Stimulated activated CD8-positive, alpha-beta memory T cell treated with anti-CD3 and anti-CD28 coated beads, Interleukin-15, amount 100 ng/mL, for 24 hours (primary cell): ENCODE measurements at places on chromosomes 5 and 9.

DNA sequence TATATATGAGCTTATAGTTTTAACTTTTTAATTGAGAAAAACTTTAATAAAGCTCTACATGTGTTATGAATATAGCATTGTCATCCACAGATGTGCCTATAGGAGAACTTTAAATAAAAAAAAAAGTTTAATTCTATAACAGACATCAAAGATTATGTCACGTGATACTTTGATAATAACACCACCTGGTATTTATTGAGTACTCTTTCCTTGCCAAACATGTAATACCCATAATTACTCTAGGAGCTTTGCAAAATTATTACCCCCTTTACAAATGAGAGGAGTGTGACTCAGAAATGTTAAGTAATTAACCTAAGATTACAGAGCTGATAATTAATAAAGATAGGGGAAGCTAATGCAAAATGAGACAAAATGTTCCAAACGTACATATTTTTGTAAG, 43.0 kb downstream of the ITGA2 start:
- no peak for DNase-seq

GRCh38 chr9:115137526-115137925, 19.6 kb upstream of the TNC start:
- DNase-seq, result no peak

DNA sequence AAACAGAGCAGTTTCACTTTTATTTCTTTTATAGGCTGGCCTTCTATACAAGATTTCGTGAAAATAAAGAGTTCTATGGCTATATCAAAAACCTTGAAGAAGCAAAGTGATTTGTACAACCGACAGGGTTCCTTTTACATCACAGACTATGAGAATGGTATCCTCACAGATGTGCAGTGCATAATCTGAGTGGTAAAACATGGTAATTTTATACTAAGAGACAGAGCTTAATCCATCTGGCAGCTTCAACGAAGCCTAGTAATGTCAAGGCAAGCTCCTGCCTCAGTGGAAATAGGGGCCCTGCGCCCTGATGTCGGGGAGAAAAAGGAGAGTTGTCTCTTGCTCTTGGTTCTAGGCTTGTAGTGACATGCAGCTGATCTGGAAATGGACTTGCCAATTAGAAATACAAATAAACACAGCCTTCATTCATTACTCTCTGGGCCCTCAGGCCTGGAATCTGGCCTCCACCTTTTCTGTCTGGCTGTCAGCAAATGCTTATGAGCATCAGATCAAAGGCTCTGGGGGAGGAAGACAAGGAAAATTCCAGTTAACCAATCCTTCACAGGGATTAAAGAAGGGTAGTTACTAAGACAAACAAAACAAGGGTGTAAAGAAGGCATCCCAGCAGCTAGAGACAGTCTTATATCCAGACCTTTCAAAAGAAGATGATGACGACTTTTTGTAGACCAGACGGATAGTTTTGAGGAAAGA, 33.6 kb upstream of the TRIM32 start:
- no peak for DNase-seq

DNA sequence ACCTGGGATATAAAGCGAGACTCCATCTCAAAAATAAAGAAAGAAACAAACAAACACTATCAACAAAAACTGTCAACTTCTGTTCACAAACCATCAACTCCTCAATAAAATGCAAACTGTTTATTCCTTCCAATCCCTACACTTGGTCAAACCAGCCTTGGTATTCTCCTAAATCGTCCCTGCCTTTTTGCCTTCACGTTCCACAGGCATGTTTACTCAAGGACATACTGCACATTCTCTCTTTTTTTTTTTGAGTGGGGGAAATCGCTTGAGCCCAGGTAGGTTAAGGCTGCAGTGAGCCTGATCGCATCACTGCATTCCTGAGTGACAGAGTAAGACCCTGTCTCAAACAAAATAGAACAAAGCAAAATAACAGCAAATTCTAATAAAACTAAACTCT, 13.0 kb downstream of the UBAP2 start:
- DNase-seq, result no peak

- DNase-seq, result no peak
Observed at GRCh38 chr9:83435301-83435700, 102.9 kb downstream of the FRMD3 start.
